Smooth muscle cell of the brain vasculature (primary cell): ENCODE measurements at places on chromosomes 2 and 18.

DNA sequence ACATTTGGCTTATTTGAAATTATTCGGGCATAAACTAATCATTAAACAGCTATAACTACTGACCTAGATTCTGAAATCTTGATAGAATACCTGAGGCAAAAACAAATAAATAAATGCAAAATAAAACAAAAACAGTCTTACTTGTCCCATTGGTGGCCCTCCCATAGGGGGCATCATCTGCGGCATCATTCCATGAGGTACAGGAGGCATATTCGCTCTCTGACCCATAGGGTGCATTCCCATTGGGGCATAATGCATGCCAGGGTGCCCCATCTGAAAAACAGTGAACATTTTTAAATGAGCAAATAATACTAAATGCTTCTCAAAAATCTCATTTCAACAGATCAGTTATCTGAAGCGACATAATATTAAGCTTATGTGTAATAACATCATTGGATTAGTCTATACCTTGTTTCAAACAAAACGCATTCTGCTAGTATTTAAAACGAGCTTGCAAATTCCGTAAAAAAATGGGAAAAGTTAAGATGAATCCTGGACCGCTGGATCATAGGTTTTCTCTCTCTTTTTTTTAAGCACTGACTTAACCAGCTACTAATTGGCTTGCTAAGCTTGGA lies 1.3 kb downstream of the PRPF40A start:
- DNase-seq, result no peak

DNA sequence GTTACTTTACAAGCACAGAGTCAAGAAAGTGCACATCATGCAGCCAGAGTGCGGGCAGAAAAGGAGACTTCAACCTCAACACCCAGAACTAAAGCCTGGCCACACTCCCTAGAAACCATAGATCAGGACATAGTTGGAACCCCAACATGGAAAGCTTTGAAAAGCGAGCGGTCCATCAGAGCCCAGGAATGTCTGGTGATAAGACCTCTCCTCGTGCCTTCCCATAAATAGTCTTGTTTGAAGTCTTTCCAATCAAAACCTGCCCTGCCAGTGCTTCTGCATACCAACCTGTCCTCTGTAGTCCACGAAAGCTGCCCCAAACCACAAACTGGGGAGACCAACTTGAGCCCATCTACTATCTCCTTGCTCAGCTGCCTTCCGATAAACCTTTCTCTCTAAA lies 55.5 kb downstream of the NEURL3 start:
- DNase-seq, result no peak

DNA sequence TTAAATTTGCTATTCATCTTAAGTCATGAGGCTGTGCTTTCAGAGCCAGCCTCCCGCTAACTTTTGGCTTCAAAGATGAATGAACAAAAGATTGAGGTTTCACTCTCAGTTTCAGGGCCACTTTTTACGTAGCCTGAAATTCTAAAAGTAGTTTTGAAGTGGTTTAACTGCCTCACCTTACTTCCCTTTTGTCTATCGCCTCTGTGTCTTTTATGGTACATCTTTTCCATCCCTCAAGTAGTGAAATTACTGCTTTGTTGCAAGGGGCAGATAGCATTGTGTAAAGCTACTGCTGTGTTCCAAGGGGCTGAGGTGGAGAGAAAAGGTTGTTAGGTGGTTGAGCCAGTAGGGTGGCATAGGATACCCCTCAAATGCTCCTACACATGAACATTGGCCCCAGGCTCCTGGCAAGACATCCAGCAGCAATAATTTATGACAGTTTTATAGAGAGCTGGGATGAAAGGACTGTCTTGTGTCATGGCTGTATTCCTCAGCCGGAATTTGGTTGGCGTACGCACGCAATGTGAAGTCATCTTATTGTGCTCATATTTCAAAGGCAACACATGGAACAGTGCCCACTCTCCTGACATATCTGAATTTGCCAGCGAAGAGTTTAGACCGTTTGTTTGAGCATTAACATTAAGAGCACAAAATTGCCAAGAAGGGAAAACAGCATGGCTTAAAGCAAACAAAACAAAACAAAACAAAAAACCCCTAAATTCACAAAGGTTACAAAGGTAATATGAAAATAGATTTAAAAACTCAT lies 32.2 kb downstream of the QPCT start:
- DNase-seq, result no peak

DNA sequence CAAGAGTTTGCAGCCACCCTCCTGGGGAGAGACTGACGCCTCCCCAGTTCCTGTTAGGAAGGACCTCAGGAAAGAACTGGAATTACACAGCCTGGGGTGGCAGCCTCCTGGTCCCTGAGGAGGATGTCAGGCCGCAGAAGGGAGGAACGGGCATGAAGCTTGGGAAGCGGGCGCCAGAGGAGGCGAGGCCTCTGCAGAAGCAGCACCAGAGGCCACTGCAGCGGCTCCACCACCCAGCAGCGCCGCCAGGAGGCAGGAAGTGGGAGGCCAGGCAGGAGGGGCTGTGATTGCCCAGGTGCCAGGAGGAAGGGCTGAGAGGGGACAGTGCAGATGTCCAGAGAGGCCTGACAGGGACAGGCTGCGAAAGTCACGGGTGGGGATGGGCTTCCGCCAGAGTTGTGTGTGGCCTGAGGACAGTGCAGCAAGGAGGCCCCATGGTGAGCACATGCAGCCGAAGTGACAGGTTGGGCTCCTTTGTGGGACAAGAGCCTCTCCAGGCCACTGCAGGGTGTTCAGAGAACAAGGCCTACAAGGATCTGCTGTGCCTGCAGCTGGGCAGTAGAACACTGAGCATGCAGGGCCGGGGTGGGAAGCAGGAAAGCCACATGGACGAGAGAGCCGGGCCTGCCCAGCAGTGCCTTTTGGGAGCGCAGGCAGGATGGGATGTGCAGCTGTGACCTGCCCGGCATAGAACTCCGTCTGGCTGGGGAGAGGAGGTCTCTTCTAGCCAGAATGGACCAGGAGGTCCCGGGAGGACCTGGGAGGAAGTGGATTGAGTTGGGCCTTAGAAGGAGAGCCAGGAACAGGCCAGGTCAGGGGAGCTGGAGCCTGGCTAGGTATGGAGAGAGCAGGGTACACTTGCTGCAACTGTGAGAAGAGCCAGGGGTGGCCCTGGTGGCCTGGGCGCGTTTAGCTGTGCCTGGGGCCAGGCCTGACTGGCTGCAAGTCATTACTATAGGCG lies 39.1 kb upstream of the ALPP start:
- no peak for DNase-seq

DNA sequence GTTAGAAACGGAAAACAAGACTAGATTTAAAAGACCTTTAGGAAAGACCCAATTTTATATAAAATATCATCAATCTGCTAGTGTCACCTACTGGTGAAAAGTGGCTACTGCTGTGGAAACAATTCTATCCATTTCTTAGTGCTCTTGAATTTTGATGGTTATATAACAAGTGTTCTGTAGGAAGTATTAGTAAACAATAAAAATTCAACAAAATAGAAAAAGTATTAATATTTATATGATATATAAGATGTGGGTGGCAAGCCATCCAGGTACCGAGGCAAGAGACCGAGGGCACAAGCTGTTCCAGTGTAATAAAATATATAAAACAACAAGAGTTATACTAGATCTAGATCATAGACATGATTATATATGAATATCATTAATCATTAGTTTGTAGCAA lies 6.2 kb upstream of the TMEM87B start:
- DNase-seq, result peak; percentile 54

GRCh38 chr18:3097082-3097481 lies 84.1 kb upstream of the LPIN2 start:
- no peak for DNase-seq

DNA sequence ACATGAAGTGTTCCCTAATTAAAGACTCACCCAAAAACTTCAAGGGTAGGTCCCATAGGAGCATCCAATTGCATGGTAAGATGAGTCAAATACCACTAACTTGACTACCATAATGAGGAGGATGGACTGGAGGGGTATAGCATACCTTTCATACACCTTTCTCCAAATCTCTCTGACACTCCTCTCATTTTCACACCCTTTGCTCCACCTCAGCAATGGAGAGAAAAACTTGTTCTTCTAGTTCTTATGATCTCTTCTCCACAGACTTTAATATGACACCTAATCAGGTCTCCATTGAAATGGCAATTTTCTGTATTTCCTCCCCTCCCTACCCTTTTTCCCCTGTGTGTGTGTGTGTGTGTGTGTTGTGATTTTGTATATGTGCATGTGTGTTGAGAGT lies 41.1 kb upstream of the MAP2 start:
- DNase-seq, result no peak

DNA sequence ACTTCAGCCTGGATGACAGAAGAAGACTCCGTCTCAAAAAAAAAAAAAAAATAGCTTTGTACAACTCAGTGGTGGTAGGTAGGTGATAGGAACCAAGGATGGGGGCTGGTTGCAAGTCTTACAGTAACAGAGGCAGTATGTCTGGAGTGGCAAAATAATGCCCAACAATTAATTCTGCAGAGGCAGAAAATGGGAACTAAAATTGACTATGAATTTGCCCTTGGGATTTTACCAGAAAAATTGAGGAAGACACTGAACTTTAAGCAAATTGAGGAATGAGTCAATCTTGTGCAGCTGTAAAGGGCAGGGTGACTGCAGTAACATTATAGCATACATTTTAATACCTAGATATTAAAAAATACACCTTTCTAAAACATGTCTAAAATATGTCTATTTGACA lies 292.1 kb upstream of the FBXO11 start:
- DNase-seq, result no peak

- DNase-seq, result no peak
These were observed 14.8 kb downstream of the FAM237A start for GRCh38 chr2:206657087-206657486.

GRCh38 chr18:40821596-40822243 lies 1133.3 kb upstream of the PIK3C3 start:
- DNase-seq, result no peak

DNA sequence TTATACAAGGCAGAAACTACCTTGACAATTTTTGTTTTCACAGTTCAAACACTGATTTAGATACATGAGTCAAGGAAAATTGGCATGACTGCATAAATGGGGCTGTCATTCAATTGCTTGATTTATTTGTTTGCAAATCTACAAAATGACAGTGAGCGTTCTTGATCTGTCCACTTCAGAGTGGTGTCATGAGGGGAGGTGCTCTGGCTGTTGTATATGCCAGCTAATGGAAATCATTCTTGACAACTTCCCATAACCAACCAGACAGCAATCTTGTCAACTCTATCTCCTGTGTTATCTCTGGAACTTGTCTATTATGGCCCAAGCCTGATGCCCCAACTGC lies 120.6 kb upstream of the UGP2 start:
- no peak for DNase-seq

GRCh38 chr18:68607852-68608251 lies 107.1 kb downstream of the TMX3 start:
- DNase-seq, result no peak

DNA sequence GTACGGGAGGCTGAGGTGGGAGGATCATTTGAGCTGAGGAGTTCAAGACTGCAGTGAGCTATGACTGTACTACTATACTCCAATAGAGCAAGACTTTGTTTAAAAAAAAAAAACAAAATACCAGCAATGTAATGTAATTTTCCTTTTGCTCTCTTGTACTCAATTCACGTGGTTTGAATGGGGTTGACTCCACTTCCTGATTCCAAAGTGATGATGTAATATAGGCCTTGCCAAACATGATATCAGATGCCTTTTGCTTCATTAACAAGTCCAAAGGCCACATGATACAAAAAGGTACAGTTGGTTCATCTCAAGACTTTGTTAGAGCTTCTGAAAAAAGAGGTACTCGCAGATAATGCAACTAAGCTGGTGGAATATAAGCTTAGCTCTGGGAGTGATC lies 321.8 kb downstream of the ZEB2 start:
- no peak for DNase-seq

- no peak for DNase-seq
These were observed 36.3 kb downstream of the BMP10 start for GRCh38 chr2:68834737-68835376.

- no peak for DNase-seq
These were observed 2.7 kb downstream of the PPP1CB start for GRCh38 chr2:28754321-28754720.

DNA sequence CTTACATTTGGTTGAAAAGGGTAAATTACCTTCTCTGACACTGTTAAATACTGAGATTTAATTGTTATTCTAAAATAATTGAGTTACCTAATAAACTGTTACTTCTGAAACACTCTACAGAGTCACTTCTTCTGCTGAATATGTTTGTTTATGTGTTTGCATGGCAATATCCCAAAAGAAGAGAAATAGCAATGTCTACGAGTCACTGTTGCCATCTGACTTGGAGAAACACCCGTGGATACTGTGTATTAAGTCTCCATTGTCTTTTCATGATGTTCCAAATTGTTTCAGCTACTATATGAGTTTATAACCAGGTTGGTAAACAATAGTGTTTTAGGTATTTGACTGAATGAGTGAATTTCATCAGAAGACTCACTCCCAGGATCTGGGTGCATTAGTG lies 754.2 kb upstream of the ID2 start:
- no peak for DNase-seq

GRCh38 chr2:129879614-129880180 lies 99.8 kb upstream of the RAB6C start:
- DNase-seq, result no peak

GRCh38 chr2:220434385-220434784 lies 807.0 kb downstream of the SLC4A3 start:
- DNase-seq, result no peak

DNA sequence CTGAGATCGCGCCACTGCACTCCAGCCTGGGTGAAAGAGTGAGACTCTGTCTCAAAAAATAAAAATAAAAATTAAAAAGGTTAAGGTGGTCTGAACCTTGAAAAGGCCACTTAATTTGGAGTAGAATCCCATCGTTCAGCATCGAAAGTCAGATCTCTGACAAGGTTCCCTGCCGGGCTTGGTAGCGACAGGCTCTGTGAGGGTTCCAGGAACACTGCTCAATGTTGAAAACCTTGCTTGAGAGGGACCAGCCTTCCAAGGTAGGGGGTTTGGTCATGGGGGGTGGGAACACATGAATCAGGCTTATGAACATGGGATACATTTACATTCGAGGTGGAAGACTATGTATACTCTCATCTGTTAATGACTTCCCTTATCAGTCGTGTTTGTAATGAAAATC lies 232.2 kb downstream of the FHOD3 start:
- no peak for DNase-seq

DNA sequence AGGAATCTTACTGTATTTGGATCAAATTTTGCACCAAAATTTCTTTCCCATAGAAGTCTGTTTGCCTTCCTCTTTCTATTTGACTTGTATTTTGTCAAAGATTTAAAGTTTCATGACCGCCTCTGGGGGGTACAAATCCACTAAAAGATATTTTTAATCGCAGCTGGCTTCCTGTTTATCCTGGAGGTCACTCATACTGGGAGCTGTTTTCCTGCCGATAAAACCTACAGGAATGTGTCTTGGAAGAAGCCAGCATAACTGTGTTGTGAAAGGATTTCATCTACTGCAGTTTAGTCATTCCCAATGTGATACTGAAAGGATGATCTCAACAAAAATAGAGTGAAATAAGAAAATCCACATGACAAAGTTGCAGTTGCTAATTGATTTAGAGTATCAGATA lies 184.0 kb downstream of the RIT2 start:
- peak; percentile 35 for DNase-seq

DNA sequence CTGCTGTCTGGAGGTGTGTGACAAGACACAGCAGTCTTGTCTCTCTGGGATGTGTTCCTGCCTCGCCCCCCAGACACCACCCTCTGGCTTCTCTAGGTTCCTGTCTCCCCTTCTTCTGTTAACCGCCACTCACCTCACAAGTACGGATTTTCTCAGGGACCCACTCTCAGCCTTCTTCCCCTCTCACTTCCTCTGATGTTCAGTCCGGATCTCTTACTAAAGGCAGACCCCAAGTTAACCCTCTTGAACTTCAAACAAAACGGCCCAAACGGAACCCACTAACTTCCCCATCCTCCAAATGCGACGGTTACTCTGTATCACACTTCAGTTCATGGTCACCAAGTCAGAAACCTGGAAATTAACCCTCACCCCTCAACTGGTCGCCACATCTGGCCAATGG lies 32.0 kb downstream of the B4GALT6 start:
- no peak for DNase-seq
